NCI-H1694 (cell line): ENCODE measurements at places on chromosomes 1 and 21.
A peak's percentile ranks its signal among the peaks of the same experiment; 100 is the strongest.

GRCh38 chr1:12012560-12013316, 6.6 kb upstream of the MIIP start:
- no peak for DNase-seq

DNA sequence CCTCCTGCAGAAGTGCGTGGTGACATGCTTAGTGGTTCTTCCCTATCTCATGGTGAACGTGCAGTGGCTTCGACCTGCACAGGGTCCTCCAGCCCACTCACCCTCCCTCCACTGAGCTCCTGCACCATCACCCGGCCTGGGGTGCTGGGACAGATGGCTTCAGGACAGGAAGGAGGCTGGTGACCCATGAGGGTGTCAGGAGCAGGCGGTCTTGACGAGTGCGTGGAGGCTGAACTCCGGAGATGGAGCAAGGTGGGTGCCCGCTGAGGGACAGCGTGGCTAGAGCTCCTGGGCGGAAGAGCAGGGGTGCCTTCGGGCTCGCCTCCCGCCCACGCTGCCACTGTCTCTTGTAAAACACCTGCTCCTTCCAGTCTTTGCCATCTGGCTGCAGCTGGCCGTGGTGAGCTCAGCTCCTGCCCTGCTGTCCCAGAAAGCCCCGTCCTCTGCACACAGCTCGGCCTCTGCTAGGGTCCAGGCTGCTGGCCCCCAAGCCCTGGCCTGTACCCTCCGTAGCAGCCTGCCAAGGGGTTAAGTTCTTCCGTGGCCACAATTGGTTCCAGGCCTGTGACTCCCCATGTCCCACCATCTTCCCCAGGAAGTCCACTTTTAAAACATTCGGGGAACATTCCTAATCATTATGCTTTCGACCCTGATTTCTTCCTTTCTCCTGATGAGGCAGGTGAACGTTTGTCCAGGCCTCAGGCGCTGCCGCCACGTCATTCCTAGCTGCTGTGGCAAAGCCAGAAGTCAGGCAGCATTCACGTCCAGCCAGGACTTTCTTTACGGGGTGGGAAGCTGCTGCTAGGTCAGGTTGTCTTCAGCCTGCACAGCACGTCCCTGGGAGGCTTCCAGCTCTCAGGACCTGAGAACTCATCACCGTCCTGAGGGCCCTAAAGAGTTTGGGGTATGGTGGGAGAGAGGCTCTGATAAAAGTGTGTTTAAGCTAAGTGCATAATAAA, 8.1 kb downstream of the KRTAP10-1 start:
- peak; percentile 35 for DNase-seq

GRCh38 chr1:112872551-112872962, 83.4 kb downstream of the SLC16A1 start:
- DNase-seq, result no peak

DNA sequence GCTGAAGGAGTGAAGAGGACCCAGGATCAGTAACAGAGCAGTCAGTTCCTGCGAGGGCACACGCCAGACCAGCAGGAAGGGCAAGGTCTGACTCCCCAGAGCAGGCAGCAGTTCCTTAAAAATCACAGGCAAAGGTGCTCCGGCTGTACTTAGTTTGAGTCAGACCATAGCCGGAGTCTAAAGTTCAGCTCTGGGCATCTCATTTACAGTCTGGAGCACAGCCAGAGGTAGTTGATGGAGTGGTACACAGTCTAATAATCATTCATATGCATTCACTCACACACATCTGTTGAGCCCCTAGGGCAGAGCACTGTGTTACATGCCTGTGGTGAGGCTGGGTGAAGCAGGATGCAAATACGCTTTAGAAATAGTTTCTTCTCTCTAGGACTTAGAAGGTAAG, 7.3 kb upstream of the AMIGO1 start:
- DNase-seq, result no peak

GRCh38 chr21:41651406-41651805, 115.4 kb downstream of the RIPK4 start:
- no peak for DNase-seq

DNA sequence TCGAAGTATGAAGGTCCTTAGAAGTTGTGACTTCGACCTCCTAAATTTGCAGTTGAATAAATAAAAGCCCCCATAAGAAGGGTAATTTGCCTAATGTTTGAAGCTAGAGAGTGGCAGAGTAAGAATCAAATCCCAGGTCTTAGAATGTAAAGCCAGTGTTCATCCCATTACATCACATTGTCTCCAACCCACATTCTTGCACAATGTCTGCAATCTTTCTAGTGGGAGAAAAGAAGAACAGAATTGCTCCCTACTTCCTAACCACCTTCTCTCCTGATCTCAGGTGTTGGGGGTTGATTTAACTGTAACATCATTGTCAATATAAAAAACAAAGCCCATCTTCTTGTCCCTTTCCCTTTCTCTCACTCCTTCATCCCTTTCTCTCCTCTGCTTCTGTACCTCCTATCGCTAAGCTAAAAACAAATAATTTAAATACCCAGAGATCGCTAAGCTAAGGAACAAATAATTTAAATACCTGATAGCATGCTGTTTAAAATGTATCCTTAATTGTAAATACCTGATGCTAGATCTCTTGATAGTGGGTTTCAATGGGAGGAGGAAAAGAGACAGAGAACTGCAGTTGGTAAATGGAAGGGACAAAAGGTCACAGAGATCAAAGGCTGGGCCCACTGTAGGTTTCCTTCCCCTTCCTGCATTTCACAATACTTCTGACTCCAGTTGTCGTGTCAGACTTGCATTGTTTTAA, 32.1 kb upstream of the CCDC190 start:
- no peak for DNase-seq

- no peak for DNase-seq
Observed at GRCh38 chr21:21183092-21183491, 184.9 kb downstream of the NCAM2 start.

- DNase-seq, result no peak
Observed at GRCh38 chr1:202689493-202690342, 20.5 kb downstream of the SYT2 start.

- no peak for DNase-seq
Observed at GRCh38 chr1:54906586-54906985, 19.6 kb upstream of the DHCR24 start.

DNA sequence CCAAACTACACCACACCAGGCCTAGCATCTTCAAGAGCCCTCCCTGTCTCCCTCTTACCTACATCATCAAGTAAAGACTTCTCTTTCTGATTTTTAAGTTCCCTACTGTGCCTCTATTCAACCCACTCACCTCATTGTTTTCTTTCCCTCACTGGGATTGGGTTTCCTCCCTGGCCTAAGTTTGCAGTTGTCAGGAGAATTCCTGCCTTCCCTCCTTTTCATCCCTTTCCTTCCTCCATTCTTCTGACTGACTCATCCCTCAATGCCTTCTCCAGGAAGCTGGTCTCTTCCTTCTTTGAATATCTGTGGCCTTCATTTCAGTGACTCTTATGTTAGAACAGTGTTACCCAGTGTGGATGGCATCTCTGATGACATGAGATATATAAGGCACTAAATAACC, 139.9 kb upstream of the KIAA0040 start:
- DNase-seq, result no peak

- no peak for DNase-seq
Observed at GRCh38 chr1:209767706-209768105, 11.9 kb downstream of the TRAF3IP3 start.

GRCh38 chr1:35580949-35581388, 7.9 kb downstream of the TFAP2E start:
- no peak for DNase-seq

DNA sequence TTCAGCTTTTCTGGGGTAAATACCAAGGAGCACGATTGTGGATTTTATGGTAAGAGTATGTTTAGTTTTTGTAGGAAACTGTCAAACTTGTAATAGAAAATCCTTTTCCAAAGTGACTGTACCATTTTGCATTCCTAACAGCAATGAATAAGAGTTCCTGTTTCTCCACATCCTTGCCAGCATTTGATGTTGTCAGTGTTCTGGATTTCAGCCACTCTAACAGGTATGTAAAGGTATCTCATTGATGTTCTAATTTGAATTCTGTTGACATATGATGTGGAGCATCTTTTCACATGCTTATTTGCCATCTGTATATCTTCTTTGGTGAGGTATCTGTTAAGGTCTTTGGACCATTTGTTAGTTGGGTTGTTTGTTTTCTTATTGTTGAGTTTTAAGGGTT, 50.3 kb upstream of the RGS2 start:
- DNase-seq, result no peak

DNA sequence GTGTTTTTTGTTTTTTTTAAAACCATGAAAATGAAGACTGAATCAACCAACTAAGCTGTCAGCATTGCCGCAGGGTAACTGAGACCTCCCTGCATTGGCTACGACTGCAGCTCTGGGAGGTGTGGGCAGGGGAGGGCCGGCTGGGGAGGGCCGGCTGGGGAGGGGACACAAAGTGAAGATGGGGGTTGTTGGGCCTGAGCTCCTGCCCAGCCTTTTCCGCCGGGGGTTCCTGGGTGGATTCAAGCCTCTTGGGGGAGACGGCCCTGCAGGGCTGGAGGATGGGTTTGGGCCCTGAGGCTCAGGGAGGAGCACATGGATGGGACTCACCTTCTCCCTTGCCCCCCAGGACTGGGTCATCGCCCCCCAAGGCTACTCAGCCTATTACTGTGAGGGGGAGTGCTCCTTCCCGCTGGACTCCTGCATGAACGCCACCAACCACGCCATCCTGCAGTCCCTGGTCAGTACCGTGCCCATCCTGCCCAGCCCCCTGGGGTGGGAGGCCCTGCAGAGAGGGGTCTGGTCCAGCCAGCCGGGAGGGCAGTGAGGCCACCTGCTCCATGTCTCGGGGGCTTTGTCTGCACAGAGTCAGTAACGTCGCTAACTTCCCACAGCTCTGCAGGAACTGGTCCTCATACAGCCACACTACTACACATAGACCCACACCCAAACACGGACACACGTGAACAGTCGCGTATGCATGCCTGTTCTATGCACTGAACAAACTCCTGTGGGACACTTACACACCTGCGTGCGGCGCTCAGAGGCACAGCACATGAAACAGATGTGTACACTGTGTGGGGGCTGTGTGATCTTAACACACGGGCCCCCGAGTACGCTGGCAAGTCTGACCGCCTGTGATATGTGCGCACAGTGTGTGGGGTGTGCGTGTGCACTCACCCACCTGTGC, 31.5 kb downstream of the BMP8A start:
- DNase-seq, result no peak

DNA sequence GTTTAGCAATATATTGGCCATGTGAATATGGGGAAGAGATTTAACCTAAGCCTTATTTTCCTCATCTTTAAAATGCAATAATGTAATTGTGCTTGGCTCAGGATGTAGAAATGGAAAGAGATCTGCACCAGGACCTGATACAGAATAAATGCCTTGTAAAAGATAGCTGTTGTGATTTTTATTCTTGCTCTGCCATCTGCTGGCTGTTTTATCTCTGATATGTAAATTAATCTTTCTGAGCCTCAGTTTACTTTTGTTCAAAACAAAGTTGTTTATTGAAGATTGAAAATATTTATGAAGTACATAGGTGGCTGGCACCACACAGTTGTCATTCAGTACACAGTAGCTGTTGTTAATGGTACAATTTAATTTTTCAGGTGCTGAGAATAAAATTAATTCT, 21.9 kb downstream of the ZYG11B start:
- DNase-seq, result no peak

DNA sequence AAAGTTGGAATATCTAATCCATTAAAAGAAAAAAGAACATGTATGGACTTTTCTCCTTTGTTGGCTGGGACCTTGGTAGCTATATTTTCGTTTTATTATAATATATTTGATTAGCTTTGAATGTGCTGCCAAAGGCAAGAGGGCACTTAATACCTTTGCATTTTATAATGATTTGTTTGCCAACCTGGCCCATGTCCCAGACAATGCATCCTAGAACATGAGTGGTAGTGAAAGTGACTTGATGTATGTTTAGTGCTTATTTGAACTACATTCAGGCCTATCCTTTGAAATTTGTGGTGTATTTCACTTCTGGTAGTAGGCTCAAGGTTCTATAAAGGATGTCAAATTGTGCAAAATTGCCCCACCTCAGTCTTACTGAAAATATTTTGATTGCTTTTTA, 25.9 kb downstream of the CACHD1 start:
- DNase-seq, result peak; percentile 74

- no peak for DNase-seq
Observed at GRCh38 chr1:206012086-206012859, 9.1 kb upstream of the RAB7B start.

- no peak for DNase-seq
Observed at GRCh38 chr21:33848249-33848953, 67.2 kb downstream of the ATP5PO start.

DNA sequence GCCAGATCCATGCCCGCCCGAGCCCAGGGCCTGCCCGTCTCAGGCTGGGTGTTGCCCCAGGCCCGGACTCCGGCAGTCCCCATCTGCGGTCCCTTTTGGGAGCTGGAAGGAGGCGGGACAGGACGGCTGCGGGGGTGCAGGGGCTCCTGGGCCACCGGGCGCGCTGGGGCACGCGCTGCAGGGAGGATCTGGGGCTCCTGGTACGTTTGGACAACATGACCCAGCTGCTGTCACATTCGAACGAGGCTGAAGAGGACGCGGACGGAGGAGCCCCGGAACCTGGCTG, 6.6 kb upstream of the CALML6 start:
- DNase-seq, result no peak

DNA sequence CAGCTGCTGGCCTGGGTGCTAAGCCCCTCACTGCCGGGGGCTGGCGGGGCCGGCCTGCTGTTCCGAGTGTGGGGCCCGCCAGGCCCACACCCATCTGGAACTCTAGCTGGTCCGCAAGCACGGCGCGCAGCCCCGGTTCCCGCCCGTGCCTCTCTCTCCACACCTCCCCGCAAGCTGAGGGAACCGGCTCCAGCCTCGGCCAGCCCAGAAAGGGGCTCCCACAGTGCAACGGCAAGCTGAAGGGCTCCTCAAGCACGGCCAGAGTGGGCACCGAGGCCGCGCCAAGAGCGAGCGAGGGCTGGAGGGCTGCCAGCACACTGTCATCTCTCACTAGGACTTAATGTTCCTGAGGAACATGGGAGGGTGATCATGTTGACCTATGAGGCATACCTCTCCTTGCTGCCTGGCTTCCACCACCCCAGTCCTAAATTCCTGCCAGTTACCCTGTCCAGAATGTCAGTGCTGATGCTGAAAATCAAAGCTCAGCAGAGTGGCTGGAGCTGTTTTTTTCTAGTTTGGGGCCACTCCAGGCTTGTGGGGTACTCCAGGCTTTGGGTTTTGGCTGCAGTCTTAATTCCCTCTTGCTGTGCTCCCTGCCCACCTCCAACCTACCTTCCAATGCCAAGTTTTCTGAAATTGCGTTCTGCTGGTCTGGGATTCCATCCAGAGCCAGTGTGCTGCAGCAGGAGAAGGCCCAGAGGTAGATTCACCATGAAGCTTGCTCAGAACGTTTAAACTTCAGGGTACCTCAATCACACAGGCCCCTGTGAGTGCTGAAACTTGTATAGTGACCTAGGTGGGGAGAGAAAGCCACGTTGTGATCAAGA, 44.2 kb upstream of the LPGAT1 start:
- DNase-seq, result no peak

- DNase-seq, result peak; percentile 38
Observed at GRCh38 chr1:38117444-38117887, 70.9 kb upstream of the POU3F1 start.

- no peak for DNase-seq
Observed at GRCh38 chr1:153357076-153357852, 390 bp upstream of the S100A9 start.

DNA sequence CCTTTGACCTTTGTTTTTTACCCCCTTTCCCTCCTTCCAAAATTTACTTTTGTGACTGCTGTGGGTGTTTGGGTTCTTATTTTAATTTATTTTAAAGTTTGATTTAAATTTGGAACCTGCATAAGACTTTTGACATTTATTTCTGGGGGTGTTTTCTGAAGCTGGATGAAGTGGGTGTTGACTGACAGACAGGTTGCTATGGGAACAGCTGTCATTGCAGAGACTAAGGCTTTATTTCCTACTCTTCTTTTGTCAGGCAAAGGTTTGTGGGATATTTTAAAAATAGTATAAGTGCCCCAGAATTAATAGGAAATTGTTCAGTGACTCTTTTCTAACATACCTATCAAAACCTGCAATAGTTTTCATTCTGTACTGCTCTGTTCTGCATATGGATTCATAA, 290.8 kb upstream of the ESRRG start:
- no peak for DNase-seq
